ENCODE measurements at places on chromosomes 5 and 9.

GRCh38 chr9:121997791-121998190 lies 95.3 kb downstream of the TTLL11 start:
- no peak for DNase-seq

- no peak for DNase-seq
Measured at GRCh38 chr5:39772307-39772706, 347.5 kb upstream of the DAB2 start.

GRCh38 chr9:93576258-93577077 lies at the start of gene PHF2:
Gene PHF2, plus strand, starts transcription at chr9:93576584. Its CDS starts 190 bp downstream, at chr9:93576774.
- peak; percentile 59 for DNase-seq

GRCh38 chr9:97529363-97530076 lies 28.1 kb downstream of the TMOD1 start:
- DNase-seq, result peak; percentile 45

- no peak for DNase-seq
Measured at GRCh38 chr5:131289738-131290137, 25.9 kb downstream of the CDC42SE2 start.

DNA sequence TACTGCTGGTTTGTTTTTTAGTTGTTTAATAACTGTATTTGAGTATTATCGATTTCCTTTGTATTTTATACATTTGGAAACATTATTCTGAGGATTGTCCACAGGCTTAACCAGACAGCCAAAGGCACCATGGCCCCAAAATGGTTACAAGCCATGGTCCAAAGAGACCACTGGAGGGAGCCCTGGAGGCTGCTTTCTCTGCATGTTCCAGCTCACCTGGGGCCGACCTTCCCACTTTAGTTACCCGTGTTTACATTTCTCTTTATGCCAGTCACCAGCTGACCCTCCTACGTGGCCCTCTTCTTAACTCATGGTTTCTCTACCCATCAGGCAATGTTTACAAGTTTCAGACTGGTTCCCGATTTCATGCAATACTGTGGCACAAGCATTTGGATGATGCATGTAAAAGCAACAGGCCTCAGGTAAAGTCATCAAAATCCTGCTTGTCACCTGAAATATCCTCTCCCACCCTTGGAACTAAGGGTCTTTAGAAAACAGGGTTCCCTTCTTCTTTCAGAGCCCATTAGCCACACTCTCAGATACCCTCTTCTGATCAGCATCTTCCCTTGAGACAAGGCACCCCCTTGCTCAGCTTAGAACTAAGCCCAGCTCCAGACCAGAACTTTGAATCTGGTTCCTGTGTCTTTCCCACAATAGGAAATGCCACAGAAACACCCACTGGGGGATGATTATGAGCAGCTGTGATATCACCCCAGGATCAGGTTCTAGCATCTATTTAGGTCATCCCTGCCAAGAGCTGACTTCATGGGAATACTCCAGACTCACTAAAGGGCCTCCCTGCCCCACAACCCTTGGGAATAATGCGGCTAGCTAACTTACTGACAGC lies 49.9 kb upstream of the GARNL3 start:
- DNase-seq, result peak; percentile 74

DNA sequence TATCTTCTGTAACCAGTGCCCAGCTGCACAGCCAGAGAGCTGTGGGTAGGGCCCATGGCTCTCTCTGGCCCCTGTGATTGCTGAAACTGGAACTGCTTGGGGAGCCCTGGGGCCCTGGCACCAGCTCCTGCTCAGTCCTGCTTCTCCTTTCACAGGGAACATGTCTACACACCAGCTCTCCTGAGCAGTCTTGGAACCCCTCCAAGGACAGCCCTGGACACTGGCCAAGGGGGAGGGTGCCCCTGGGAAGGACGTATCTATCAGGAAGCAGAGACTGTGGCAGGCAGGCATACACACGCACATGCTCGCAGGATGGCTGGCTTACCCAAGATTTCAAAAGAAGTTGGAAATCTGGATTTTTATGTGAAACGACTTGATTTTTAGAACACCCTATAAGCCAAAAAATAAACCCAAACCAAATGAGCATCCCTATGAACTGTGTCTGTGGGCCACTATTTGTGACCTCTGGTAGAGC lies 8.8 kb upstream of the TRAF1 start:
- no peak for DNase-seq

DNA sequence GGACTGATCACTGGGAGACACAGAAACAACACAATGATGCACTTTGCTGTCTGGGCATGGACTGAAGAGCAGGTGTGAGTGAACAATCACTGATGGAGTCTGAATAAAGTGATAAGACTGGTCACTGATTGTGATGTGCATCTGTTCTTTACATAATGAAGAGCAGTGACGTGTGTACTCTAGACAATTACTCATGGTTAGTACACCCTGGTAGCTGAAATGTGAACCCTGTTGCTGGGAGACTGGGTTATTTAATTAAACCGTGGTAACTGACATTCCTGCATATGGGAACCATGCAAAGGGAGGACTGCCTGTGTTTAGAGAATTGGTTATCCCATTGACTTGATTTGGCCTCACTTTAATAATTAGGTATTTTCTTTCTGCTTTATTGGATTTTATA lies 202.9 kb downstream of the NR2F1-AS1 start:
- no peak for DNase-seq

GRCh38 chr5:138352722-138353559 lies 456 bp downstream of the KDM3B start:
- peak; percentile 58 for DNase-seq

- DNase-seq, result no peak
Measured at GRCh38 chr5:103589357-103589756, 26.8 kb upstream of the NUDT12 start.

GRCh38 chr5:120368923-120369715 lies 95.0 kb upstream of the PRR16 start:
- no peak for DNase-seq

DNA sequence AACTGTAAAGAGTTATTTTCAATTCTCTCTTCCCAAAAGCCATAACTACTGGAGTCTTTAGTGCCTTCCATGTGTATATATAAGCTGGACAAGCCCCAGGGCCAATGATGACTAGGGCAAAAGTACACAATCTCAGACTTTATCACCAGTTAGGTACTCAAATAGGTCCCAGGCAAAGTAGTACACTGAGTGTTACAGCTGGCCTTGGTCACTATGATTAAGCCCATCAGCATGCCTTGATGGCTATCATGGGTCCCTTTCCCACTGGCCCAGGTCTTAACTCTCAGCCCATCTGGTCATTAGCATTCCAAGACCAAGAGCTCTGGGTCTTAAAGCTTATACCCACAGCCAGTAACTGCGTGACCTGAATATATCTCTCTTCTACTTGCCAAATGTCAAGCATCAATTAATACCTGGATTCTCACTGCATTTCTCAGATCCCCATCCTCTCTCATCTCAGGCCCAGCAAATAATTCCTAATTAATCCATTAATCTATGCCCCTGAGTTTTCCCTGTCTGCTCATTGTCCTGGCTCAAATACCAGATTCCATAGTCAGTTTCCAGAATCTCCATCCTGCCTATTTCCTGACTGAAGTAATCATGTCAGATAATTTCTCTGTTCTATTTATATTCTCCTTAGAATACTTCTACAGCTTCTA lies 62.3 kb downstream of the NR6A1 start:
- no peak for DNase-seq

- no peak for DNase-seq
Measured at GRCh38 chr5:8923526-8923925, 622.3 kb downstream of the SEMA5A start.
